ENCODE measurements at places on chromosomes 2 and 18. TPM values are rescaled to one million over a fixed set of nuclear protein-coding genes. Genes with fewer than 3 reads are reported as not detected.

The DLGAP1 gene
- 0.53 TPM for total RNA-seq

The COL3A1 gene
- 58.1 TPM for total RNA-seq

The PAX8 gene
- 18.0 TPM for total RNA-seq

The NAGK gene
- total RNA-seq, result 182 TPM

The SS18 gene
- total RNA-seq, result 98.2 TPM

The POTEI gene
- 0.53 TPM for total RNA-seq

The IL36RN gene
- not detected for total RNA-seq

The NLRC4 gene
- total RNA-seq, result 0.35 TPM

The LIPG gene
- 45.4 TPM for total RNA-seq

Data from Peyer's patch (tissue), 4 donors.